Right forelimb (tissue), 1 donor: ENCODE measurements at places on chromosomes 16 and 17.

DNA sequence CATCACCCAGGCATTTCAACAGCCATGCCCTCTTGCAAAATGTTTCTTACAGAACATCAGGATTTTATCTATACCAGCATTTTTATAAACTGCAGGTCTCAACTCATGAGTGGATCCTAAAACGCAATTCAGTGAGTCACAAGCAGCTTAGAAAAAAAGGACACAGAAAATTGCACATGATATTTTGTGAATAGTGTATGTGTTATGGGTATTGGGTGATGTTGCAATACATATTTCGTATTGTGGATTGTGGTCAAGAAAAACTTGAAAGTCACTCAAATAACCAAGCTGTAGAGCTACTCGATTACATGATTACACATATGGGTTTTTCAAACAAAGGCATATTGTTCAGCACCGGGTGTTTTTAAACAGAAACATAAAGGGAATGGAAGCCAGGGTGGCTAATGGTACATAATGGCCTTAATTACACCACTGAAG is 1.4 kb downstream of the WIPI1 start:
- no peak for DNase-seq

DNA sequence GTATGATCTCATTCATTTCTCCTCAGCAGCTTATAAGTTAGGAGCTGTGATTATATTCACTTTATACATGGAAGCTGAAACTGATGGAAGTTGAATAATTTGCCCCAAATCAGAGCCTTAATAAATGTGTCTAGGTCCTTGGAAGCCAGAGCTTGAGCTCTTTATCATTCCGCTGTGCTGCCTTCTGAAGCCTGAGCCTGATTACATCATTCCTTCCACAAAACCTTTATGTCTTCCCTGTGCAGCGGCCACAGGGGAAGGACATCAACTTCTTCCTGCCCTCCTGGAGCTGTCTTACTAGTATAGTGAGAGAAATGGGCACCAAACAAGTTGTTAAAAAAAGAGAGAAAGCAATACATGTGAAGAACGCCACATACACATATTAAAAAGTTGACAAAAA is 6.8 kb downstream of the TNRC6C start:
- DNase-seq = no peak

GRCh38 chr16:68444056-68444657 is 4.2 kb downstream of the SMPD3 start:
- peak; percentile 75 for DNase-seq

DNA sequence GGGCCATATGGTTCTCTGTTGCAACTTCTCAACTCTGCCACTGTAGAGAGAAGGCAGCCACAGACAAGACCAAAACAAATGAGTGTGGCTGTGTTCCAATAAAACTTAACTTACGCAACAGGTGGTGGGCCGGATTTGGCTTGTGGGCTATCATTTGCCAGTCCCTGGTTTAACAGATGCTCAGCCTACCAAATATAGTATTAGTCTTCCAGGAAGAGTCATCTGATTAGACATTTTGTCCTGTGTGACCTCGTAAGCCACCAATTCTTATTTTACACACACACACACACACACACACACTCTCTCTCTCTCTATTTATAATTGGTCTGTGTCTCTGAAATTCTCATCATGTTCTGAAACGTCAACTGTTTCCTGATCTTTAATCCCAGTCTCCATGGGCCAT is 245.9 kb downstream of the XYLT1 start:
- peak; percentile 64 for DNase-seq

DNA sequence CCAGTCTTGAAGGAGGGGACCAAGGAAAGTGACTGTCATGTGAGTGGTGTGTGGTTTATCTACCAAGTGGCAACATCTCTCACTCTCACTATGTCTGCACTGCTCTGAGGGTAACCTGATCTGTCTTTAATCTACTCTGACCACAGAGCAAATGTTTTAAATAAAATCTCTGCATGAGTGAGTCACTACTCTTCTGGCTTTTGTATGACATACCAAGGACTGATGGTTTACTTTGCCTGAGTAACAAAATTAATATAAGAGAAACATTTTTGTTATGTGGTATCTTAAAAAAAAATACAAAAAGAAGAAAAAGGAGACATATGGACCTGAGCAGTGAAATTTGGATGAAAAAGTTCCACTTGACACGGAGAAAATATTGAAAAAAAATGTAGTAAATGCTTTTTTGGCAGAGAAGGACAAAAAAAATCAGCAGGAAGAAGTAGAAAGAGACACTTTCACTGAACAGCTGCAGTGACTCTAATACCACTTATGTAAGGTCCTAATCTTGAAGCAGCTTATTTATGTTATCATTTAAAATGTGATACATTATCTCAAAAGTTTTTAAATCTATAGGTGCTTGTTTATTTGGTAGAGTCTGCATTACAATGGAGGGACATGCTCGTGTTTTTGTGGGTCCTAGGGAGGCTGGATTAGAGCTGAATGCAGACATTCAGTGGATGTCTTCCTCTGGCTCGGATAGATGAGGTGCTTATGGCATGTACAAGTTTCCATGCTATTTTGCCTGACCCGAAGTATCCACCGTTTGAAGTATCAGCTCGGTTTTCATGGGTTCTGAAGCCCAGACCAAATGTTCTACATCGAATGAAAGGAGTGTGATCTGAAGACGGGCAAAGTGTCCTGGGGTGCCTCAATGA is 240.7 kb downstream of the MAP2K6 start:
- DNase-seq = no peak

DNA sequence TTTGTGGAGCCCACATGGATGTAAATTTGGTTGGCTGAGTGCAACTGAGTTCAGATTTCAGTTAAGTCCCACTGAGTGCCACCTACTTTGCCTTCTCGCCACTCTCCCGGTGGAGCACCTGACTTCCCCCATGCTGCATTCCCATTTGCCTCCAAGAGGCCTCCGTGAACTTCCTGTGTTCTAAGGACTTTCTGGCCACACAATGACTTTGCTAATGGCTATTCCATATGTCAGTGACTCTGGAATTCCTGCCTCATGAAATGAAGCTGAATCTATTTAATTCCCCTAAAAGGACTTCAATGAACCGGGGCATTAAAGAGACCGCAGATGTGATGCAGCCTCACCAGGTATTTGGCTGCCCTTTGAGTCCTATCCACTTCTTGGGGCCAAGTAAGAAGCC is 29.9 kb downstream of the ABCC12 start:
- DNase-seq = no peak
